Endothelial cell (in vitro differentiated cells): ENCODE measurements at places on chromosomes 7 and 10.

DNA sequence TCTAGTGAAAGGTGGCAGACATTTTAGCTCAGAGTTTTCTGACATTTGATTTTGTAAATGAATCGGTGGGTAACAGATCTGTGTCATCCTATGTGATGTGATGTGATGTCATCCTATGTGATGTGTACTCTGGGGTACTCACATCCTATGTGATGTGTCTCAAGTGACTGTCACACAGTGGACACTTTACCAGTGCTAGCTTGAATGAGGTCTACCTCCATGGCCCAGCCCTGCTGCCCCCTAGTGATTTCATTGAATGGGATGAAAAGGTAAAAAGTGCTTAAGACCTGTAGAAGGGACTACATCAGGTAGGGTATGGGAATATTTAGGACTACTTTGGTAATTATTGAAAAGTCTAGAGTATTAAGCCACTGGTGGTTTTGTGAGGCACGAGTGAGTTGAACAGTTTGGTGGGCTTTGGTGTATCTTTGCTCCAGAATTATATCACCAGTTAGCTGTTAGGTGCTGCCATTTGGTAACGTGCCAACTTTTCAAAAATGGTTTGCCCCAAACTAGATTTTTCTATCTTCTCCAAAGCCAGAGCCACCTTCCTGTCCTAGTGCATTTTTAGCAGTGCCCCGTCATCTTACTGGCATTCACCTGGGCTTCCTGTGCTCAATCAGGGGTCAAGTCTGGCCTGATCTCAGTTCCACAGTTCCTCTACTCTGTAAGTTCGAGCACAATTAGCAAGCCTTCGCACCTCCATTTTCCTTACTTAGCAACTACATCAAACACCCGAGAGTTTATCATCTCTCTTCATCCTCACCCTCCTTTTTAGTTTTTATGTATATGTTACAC, 9.7 kb downstream of the EIF4H start:
- no peak for DNase-seq

DNA sequence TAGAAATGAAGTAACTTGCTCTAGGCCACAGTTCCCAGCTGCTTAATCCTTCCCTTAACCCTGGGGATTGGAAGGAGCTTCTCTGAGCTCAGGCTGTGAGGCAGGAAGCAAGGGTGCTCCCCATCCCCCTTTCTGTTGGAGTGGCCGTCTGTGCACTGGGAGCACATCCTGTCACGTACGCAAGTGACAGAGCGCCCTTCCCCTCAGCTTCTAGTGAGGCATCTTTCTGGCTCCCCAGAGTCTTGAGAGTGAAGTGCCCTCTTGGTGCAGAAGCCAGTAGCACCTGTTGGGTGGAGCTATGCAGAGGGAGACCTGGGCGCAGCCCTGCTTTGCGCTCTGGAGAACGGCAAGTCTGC, 47.8 kb downstream of the SHH start:
- DNase-seq, result no peak

DNA sequence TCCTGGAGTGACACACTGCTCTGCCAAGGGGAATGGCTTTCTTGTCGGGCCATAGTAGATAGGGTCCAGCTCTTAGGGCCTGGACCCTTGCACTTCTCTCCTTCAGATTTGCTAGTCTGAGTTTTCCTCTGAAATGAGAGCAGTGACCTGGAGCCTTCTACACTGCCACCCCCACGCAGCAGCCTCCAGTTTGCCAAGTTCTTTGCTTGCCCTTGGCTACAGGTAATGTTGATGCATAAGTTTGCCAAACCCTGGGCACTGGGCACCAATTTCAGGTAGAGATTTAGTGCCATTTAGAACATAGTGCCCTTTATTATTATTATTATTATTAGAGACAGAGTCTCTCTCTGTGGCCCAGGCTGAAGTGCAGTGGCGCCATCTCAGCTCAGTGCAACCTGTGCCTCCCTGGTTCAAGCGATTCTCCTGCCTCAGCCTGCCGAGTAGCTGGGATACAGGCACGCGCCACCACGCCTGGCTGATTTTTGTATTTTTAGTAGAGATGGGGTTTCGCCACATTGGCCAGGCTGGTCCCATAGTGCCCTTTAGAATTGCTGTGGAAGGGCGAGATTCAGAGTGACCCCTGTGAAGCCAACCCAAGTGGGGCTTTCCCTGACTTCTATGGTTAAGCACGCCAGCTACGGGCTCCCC, 14.5 kb downstream of the EEPD1 start:
- no peak for DNase-seq

- no peak for DNase-seq
Observed at GRCh38 chr7:35339811-35340210, 85.9 kb upstream of the TBX20 start.

- DNase-seq, result no peak
Observed at GRCh38 chr7:76231071-76231470, 29.4 kb downstream of the SRRM3 start.

GRCh38 chr10:70274643-70275042, 9.2 kb downstream of the NPFFR1 start:
- no peak for DNase-seq

GRCh38 chr10:61692447-61693010, 29.8 kb downstream of the CABCOCO1 start:
- DNase-seq, result no peak

GRCh38 chr10:45627412-45628048, 45.0 kb downstream of the ZFAND4 start:
- no peak for DNase-seq

DNA sequence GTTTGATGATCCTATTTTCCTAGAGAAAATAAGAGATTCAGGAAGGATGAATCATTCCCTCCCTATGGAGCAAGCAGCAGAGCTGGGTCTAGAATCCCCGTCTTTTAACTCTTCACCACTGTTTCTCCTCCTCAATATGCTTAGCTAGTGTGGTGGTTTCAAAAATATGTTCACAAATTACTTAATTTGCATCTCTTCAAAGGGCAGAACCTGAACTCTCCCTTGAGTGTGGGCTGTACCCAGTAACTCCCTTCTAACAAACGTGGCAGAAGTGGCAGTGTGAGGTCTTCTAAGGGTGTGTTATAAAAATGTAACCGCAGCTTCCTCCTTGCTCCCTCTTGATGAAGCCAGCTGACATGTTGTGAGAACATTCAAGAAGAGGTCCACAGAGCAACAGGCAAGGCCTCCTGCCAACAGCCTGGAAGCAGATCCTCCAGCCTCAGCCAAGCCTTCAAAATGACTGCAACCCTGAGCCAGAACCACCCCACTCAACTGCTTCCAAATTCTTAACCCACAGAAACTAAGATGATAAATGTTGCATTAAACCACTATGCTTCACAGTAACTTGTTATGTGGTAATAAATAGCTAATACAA, 36.6 kb downstream of the SRPK2 start:
- no peak for DNase-seq

DNA sequence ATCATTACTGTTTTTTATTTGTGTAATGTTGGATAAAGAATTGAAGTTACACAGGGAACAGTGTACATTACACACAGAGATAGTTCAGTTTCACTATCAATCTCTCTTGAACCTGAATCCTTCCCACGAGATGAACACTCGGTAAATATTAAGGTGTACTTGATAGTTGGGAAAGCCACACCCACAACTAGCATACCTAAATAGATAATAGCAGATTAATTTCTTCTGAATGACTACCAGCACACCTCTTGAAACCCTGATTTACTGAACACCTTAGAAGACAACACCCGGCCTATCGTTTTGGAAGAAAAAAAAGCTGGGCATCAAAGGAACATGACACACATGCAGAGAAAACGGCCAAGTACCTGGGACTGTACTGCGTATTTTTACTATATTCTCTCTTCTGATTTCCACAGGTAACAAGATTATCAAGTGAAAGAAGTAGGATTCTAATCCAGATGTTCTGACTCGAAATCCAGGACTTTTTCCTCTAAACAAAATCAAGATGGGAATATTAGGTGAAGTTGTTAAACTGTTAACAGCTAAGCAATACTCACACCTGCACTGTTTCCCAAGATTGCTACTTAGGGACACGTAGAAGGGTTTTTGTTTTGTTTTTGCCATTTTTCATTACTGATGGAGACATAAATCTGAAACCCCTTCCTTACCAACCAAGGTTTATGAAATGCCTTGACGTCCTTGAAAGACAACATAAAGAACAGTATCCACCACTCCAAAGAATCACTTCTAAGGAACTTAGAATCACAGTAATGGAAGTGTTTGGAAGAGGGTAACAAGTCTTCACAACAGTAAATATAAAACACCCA, 1.0 kb downstream of the CCDC186 start:
- DNase-seq, result no peak

DNA sequence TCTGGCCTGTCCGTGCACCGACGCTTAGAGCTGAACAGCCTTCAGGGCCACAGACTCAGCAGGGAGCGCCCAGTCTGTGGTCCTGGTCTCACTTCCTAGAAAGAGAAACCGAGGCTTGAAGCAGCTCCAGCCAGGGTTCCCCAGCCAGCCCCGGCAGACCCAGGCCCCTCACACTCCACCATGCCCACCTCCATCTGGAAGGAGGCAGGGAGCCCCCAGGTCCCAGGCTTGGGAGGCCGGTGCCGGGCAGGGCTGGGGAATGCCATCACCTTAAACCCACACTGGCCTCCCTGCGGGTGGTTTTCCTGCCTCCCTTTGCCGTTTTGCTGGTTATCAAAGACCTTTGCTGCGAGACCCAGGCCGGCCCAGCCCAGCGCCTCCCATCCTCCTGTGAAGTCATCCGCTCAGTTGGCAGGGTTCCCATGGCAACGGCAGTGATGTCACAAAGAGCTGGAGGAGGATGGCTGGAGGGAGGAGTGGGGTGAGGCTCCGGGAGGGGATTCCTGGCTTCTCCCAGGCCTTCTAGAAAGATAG, 24.0 kb downstream of the ELFN1 start:
- no peak for DNase-seq

DNA sequence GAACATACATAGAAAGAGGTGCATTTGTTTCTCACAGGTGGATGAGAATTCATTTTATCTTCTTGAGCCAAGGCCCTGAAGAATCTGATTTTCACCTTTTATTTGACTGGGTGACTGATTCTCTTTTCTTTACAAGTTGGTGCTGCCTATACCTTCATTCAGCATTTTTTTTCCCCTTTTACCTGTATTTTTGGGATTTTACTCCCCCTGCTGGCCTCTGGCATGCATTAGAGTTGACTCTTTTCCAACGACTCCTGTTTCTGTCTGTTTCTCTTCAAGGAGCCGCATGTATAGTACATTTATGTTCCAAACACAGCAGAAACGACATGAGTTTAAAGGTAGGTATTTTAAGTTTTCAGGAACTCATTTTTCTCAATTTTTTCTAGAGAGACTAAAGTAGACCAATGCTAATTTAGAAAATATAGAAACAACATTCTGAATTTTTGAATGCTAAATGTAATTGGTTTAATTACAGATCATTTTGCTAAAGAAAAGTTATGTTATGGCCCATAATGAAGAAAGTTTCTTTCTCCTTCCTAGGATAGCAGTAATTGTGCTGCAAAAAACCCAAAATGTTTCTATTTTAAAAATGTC, 149.8 kb upstream of the HDAC9 start:
- DNase-seq, result peak; percentile 60

- no peak for DNase-seq
Observed at GRCh38 chr7:135833642-135834041, 85.0 kb upstream of the FAM180A start.

DNA sequence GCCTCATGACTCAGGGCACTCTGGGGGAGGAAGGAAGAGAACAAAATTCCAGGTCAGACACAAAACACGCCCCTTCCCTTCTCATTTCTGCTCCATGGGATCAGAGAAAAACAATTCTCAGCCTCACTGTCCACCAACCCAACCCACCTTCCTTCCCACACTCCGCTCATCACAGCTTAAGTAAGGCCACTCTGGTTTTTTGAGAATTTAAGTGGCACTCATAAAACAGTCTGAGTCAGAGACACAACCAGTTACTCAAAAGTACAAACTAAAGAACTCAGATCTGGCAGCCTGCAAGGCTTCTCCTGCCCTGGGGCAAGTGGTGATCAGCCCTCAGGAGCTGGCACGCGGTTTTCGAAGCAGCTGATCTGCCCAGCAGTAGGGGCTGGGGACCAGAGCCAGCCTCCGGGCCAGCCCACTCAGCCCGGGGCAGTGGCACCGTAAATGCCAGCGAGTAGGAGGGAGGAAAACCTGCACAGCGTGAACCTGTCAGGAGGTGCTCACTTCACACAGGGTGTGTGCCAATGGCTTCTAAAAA, 39.1 kb upstream of the ABLIM1 start:
- no peak for DNase-seq

- DNase-seq, result no peak
Observed at GRCh38 chr7:127657500-127657899, 5.5 kb downstream of the SND1 start.
